Activated naive CD4-positive, alpha-beta T cell (primary cell): ENCODE measurements at places on chromosomes 1 and 21.

DNA sequence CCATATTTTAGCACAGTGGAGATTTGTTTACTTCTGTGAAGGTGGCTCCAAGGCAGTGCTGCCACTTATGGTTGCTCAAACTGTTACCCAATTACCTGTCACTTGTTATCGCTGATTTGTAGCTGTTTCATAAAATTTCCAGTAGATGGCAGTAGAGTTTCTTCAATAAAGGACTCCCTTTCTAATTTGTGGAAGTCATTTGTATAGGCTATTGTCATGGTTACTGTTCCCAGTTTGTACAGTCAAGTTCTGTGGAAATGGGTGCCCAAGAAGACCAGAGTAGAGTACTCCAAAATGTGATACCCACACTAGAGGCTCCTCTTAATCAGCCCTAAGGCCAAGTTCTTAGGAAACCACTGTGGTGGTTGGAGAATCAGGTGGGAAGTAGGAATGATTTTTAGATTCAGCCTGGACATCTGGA is 186.1 kb downstream of the CLEC20A start:
- DNase-seq: no peak

GRCh38 chr21:32574946-32575925 is 10.1 kb downstream of the TCP10L start:
- DNase-seq: no peak

GRCh38 chr1:18324246-18324645 is 156.5 kb upstream of the KLHDC7A start:
- no peak for DNase-seq

DNA sequence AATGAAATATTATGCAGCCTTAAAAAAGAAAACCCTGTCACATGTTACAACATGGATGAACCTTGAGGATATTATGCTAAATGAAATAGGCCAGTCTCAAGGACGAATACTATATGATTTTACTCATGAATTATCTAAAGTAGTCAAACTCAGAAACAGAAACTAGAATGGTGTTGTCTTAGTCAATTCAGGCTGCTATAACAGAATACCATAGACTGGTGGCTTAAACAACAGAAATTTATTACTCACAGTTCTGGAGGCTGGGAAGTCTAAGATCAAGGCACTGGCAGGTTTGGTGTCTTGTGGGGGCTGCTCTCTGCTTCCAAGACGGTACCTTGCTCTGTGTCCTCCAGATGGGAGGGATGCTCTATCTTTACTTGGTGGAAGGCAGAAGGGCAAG is 113.8 kb upstream of the DNAH14 start:
- no peak for DNase-seq

- no peak for DNase-seq
Measured at GRCh38 chr1:47950471-47950870, 46.7 kb downstream of the TRABD2B start.

DNA sequence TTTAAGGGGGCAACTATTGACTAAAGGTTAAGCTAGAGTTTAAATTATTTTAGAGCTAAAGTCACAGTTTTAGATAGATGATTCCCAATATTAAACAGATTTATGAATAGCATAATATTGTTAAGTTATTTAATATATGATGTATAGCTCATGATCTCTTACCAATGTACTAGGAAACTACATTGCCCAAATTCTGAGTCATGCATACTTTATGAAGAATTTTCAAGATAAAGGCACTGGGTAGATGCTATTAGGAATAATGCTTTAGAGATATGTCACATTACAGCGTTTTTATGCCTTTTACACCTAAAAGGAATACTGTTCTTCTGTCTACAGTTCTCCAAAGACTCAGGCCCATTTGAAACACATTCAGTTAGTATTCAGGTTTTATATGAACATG is 215.1 kb downstream of the NCAM2 start:
- DNase-seq: no peak

GRCh38 chr1:55005351-55006140 is 6.8 kb downstream of the BSND start:
- no peak for DNase-seq

- DNase-seq: no peak
Measured at GRCh38 chr1:61375082-61375880, 292.9 kb downstream of the NFIA start.

DNA sequence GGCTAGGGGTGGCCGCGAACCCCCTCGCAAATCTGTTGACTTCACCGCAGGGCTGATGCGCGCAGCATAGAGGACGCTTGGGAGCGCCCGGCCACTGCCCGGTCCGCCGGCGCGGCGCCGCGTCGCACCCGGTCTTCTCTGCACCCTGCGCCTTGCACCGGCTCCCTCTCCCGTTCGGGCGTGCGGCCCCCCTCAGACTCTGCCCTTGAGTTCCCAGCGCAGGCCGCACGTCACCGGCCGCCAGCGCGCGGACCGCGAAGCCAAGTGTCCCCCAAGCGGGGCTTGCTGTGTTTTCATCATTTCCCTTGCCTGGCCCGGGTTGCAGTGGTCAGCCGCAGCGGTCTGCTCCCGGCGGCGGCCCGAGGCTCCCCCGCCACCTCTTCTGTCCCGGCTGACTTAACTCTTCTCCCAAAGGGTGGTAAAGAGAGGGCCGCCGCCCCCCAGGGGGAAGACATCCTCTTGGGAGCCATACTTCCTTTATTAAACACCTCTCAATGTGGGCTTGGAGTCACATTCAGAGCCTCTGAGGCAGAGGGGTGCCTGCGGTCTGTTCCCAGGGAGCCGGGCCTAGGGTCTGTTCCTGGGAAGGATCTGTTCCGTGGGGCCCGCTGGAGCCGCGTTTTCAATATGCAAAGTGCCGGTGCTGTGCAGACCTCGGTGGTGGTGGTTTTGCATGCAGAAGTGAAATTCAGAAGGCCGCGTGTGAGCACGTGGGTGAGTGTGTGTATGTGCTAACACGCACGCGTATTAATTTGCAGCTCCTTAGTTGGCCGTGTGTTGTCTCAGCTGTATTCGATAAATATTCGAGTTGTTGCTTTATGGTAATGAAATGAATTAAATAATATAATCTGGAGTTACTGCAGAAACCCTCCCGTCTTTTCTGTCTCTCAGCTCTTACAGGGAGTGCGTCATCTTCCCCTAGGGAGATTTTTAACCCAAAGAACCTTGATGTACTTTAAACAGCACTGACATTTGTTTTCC is 17.6 kb downstream of the PBX1 start:
- no peak for DNase-seq

GRCh38 chr21:24224422-24224821 is 1382.9 kb downstream of the MRPL39 start:
- DNase-seq: no peak

DNA sequence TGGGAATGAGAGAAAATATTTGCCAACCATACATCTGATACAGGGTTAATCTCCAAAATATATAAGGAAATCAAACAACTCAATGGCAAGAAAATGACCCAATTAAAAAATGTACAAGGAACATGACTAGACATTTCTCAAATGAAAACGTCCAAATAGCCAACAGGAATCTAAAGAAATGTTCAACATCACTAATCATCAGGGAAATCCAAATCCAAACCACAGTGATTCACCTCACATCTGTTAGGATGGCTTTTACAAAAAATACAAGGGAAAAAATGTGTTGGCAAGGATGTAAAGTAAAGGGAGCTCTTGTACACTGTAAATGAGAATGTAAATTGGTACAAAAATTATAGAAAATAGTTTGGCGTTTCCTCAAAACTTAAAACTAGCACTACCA is 54.7 kb upstream of the ZRANB2 start:
- DNase-seq: no peak

DNA sequence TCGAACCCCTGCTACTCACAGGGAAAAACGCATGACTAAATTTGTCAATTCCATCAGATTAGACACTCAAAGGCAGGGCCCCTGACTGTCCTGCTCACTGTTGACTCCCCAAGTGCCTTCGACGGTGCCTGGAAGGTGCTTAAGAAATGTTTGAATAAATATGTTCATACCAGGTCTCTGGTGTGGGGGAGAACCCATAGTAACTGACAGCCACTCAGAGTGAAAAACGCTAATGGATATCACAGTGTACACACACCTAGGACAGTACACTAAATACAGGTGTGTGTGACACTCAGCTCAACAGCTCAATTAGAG is 39.7 kb upstream of the WASF2 start:
- no peak for DNase-seq

DNA sequence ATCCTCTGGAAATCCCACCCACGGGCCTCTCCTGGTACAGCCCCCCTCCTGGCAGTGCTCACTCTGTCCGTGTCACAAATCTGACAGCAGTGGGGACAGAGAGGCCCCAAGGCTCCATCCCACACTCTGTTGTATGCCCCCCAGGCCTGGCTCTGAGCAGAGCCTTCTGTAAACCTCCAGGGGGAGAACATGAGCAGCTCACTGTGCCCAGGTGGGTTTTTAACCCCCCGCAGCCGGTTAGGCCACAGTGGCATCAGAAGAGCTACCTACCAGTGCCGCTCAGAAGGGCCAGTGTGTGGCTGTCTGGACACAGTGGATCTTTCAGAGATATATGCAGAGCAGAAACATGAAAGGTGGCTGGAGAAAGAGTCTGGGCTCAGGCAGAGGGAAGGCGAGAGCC is 12.0 kb upstream of the GPR153 start:
- DNase-seq: no peak

- no peak for DNase-seq
Measured at GRCh38 chr1:23895993-23896392, 17.2 kb downstream of the CNR2 start.

GRCh38 chr1:207298636-207299398 is 22.7 kb upstream of the CD55 start:
- no peak for DNase-seq

DNA sequence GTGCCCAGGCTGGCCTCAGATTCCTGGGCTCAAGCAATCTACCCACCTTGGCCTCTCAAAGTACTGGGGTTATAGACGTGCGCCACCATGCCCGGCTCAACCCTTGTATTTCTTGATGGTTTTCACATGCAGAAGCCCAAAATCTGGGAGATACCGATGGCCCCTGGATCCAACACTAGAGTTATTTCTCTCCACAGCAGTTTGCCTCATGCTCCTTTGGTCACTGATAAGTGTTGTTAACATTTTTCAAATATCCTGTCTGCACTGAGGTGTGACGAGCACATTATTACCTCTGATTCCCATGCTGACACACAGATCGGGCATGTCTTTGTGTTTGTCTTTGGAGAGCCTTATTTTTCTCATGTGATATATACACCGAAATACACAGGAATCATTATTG is 107.0 kb downstream of the KIF26B start:
- DNase-seq: no peak

- DNase-seq: no peak
Measured at GRCh38 chr1:68206848-68207689, 25.3 kb downstream of the WLS start.

- no peak for DNase-seq
Measured at GRCh38 chr1:32321712-32322291, 14.2 kb downstream of the MARCKSL1 start.

DNA sequence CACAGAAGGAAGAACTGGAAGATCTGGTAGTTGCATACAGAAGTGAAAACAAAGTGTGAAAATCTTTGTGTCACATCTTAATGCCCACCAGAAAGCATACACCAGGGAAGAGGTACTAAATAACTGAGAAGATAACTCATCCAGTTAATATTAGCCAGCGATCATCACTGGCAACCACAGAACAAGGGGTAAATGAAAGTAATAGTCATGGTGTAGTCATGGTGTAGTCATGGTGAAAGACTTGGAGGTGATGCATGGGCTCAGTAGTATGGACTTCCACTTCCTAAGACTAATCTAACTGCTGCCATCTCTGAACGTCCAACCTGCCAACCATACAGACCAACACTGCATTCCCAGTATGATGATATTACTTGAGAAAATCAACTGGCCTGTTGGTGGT is 481.2 kb upstream of the NR5A2 start:
- DNase-seq: no peak

GRCh38 chr1:95635811-95636210 is 401.8 kb downstream of the RWDD3 start:
- no peak for DNase-seq

GRCh38 chr1:45796946-45797345 is 6.5 kb upstream of the MAST2 start:
- no peak for DNase-seq

DNA sequence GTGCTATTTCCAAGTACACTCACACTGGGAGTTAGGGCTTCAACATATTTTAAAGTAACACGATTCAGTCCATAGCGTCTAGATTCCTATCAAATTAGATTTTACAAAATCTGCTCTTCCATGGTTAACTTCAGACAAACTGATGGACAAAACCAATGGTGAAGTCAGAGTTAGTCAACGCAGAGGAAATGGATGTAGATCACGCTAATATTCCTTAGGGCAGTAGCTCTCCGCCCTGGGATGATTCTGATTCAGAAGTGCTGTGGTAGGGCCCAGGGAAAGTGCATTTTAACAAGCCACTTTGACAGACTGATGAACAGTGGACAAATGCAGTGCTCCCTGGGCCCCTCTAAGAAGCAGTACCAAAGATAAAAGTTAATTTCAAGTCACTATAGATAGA is 83.2 kb downstream of the HIVEP3 start:
- DNase-seq: no peak

- DNase-seq: no peak
Measured at GRCh38 chr1:110150330-110151174, at the start of gene SLC6A17. TSS of gene SLC6A17 (plus strand) at chr1:110150494. CDS start at chr1:110166930, 16,436 bp downstream.

- DNase-seq: peak; percentile 27
Measured at GRCh38 chr1:20485527-20486456, at the start of gene CAMK2N1. TSS of gene CAMK2N1 (minus strand) at chr1:20486210. CDS start at chr1:20485379, 831 bp downstream.

GRCh38 chr1:217617126-217617525 is 13.8 kb downstream of the GPATCH2 start:
- no peak for DNase-seq

DNA sequence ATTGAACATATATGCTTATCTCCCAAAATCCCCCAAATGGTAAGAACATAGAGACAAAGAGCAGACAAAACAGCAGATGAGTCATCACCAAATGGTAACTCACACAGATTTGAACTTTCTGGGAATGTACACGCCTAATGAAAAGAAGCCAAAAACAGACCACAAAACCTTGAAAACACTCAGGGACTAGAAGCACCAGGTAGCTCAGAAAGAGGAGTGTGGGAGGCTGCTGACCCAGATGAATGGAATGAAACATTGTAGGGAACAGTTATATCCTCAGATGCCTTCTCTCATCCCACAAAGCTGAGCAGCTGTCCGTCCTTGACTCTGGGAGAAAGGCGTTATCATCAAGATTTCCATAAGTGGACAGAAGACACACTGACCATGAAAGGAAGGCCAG is 307.0 kb upstream of the USP25 start:
- DNase-seq: no peak

DNA sequence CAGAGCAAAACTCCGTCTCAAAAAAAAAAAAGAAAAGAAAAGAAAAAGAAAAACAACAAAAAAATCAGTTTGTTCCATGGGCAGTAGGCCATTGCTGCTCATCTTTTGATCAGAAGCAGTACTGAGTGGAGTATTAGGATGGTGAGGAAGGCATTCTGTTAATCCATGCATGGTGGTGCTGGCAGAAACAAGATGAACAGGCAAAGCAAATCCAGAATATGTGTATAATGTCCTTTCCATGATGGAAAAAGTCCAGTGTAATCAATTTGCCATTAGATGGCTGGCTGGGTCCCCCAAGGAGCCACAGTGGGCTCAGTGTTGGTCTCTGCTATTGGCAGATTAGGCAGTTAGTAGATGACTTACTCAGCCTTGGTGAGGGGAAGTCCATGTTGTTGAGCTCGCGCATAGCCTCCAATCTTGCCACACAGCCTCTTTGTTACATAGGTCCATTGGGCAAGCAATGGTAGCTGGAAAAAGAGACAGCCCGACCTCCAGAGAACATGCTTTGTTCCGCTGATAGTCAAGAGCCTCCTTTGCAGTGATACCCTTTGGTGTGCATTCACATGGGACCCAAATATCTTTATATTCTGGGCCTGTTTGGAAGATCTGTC is 23.3 kb downstream of the H3-3A start:
- DNase-seq: no peak

- DNase-seq: no peak
Measured at GRCh38 chr1:35838693-35839245, 31.0 kb downstream of the AGO4 start.

- no peak for DNase-seq
Measured at GRCh38 chr1:236895665-236896387, 100.7 kb downstream of the MTR start.
